Lung (tissue), 17 donors: ENCODE measurements at places on chromosomes 7 and 10.
A peak's percentile ranks its signal among the peaks of the same experiment; 100 is the strongest.

DNA sequence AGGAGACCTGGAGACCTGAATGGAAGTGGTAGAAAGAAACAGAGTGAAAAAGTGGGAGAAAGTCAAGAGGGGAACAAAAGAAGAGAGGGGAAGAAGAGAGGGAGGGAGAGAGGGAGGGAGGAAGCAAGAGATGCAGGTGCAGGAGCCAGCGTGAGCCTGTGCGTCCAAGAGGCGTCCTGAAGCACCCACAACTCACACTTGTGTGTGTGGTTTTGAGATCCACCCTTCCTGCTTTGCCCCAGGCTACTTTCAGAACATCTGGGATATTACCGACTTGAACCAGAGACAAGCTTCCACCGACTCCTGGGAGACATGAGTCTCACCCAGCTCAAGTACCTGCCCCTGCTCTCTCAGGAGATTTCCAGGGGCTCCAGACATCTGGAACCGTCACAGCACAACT is 9.8 kb downstream of the AFAP1L2 start:
- no peaks in the 10 kb centered on the region for H3K27me3 ChIP-seq
- H3K4me3 ChIP-seq = no peak overlapping the region
- H3K36me3 ChIP-seq = peaks cover 5% of the 10 kb centered on the region

GRCh38 chr7:136870866-136871487 is 2.5 kb downstream of the CHRM2 start:
- H3K36me3 ChIP-seq = no peaks in the 10 kb centered on the region
- H3K27me3 ChIP-seq = peaks cover 62% of the 10 kb centered on the region
- H3K4me3 ChIP-seq = peak overlapping the region; percentile 41
- DNase-seq = no peak
- H3K27ac ChIP-seq = peak overlapping the region; percentile 77

- no peak overlapping the region for H3K27ac ChIP-seq
- H3K36me3 ChIP-seq = no peaks in the 10 kb centered on the region
- H3K4me1 ChIP-seq = no peaks in the 10 kb centered on the region
- no peak overlapping the region for H3K4me3 ChIP-seq
- no peaks in the 10 kb centered on the region for H3K27me3 ChIP-seq
These were observed 5.2 kb downstream of the PHYHIPL start for GRCh38 chr10:59181668-59182067.

GRCh38 chr7:11751315-11751714 is 80.7 kb downstream of the THSD7A start:
- H3K27ac ChIP-seq = no peak overlapping the region
- no peak overlapping the region for H3K4me3 ChIP-seq
- DNase-seq = no peak
- no peaks in the 10 kb centered on the region for H3K4me1 ChIP-seq
